ENCODE measurements at places on chromosomes 7 and 10. TPM values are rescaled to one million over a fixed set of nuclear protein-coding genes. Genes with fewer than 3 reads are reported as not detected.

DNA sequence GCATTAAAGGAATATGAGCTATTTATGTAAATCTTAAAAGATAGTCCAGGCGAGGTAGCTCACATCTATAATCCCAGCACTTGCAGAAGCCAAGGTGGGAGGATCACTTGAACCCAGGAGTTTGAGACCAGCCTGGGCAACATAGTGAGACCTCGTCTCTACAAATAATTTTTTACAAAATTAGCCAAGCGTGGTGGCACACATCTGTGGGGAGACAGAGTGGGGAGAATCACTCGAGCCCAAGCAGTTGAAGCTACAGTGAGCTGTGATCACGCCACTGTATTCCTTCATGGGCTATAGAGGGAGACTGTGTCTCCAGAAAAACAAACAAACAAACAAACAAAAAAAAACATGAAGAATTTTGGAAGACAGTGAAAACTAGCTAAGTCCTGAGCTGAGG is 28.4 kb downstream of the HERC4 start:
- DNase-seq = no peak

DNA sequence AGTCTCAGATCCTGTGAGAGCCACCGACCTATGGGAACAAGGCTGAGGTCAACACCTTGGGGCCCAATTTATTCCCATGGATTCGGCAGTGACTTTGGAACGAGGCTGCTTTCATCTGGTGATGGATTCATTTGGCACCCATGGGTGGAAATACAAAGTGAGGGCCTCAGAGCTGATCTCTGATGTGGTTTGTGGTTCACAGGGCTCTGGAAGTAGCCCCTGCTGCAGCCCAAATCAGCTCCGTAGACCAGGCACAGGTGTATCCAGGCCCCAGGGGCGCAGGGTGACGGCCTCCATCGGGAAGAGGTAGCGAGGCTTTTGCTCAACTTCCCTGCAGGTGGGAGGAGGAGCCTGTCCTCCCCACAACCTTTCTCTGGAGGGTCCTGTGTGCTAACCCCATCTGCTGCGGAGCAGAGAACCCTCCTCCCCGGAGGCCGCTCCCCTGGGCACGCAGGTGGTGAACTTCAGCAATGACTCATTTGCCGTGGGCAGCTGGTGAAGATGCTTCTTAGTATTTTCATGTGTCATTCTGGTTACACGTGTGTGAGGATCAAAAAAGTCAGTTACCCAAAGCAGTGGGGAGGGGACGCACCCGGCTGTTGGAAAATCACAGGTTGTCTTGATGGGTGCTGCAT is 7.5 kb upstream of the JAKMIP3 start:
- DNase-seq = peak; percentile 41

DNA sequence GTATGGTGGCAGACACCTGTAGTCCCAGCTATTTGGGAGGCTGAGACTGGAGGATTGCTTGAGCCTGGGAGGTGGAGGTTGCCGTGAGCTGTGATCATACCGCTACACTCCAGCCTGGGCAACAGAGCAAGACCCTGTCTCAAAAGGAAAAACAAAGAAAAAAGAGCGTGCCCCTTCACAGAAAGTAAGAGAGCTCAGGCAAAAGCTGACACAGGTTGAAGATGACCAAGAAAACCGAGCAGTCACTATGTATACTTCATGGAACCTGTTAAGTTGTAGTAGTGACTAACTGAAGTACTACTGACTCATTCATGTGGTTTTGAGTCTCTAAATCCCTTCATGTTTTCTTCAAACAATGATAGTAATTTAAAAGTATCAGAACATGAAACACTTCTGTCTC is 1.2 kb upstream of the PRRT4 start:
- DNase-seq = no peak

GRCh38 chr10:104076743-104077160 is 8.9 kb downstream of the COL17A1 start:
- DNase-seq = no peak

GRCh38 chr10:29811751-29812427 is 177.1 kb upstream of the SVIL start:
- no peak for DNase-seq

DNA sequence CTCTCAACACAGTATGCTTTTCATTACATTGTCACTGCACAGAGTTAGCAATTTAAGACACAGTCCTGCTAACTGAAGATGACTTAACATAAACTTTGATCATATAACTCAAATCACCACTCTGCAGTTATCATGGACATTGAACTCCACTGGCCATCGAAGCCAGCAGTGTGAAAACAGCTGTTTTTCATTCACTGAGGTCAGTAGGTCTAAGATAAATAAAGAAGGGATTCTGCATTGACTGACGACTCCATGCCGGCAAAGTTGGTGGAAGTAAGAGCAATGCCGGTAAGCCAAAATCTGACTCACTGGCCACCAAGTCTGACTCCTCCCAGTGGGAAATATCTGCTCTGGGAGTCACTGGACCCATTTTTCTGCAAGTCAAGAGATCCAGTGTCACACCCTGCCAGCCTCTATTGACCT is 449.9 kb upstream of the ANKRD30A start:
- no peak for DNase-seq

DNA sequence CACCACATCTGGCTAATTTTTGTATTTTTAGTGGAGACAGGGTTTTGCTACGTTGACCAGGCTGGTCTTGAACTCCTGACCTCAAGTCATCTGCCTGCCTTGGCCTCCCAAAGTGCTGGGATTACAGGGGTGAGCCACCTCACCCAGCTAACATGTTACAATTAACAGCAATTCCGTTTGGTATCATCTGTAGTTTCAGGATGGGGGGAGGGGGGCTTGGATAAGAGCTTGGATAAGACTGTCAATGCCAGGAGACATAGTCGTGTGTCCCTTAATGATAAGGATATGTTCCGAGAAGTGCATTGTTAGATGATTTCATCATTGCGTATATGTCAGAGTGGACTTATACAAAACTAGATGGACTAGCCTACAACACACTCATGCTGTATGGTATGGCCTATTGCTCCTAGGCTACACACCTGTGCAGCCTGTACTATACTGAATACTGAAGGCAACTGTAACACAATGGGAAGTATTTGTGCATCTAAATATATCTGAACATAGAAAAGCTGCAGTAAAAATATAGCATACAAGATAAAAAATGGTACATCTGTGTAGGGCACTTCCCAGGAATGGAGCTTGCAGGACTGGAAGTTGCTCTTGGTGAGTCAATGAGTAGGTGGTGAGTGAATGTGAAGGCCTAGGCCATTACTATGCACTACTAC is 103.9 kb upstream of the TNS3 start:
- DNase-seq = no peak

The WNT2 gene
- total RNA-seq = not detected

The ANXA7 gene
- total RNA-seq = 94.1 TPM

The NEUROD6 gene
- total RNA-seq = not detected

The ZNF488 gene
- 4.5 TPM for total RNA-seq

The CTAGE8 gene
- not detected for total RNA-seq
